CD4-positive, alpha-beta T cell (primary cell): ENCODE measurements at places on chromosomes 11 and 22.

DNA sequence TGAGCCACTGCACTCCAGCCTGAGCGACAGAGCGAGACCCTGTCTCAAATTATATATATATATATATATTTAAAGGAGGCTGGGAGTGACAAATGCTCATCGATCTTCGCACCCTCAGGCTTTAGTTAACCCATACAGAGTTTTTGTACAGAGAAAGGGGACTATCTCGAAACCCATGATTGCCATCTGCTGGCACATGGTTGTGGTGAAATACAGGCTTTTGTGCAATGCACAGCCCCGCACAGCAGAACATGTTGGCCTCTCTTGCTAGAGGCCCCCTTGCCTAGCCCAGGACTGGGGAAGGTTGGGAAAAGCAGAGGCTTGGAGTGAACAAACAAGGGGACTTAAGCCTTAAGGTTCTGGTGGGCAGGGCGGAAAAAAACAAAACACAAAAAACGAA, 3.6 kb downstream of the MYBPC3 start:
- DNase-seq = no peak

DNA sequence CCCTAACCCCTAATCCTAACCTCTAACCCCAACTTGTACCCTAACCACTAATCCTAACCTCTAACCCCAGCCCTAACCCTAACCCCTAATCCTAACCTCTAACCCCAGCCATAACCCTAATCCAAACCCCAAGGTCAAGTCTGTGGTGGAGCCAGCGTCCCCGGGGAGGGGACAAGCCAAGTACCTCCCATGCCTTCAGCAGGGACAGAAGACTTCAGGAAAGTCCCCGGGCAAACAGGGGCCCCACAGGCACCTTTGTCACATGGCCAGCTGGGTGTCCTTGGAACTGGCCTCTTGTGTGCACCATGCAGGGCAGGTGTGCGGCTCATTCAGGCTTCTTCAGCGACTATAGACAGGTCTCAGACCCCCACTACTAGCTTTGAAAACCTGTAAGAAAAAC, 555.8 kb downstream of the BRD1 start:
- no peak for DNase-seq

GRCh38 chr11:112226831-112227401, 688 bp downstream of the PTS start:
- no peak for DNase-seq

DNA sequence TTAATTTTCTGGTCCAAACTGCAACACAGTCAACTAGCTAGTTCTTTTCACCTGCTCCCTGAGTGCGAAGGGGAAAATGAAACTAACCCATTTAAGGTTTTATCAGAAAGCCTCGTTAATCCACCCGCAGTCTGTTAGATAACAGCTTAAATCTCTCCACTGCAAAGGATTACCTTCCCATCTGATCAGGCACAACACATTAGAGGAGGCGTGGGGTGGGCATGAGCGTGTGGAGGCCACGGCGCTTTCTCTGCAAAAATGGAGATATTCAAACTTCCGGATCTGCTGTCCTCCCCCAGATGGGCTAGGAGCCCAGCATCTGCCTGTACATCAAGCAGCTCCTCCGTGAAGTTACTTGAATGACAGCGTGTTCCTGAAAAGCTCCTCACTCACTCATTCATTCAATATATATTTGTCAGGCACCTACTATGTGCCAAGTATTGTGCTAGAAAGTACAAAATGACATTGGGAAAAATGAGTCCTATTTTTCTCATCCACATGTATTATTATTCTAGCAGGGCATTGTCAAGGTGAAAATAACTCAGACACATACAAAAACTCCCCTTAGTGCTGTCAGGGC, 13.5 kb upstream of the ANKK1 start:
- DNase-seq = no peak

GRCh38 chr11:19573666-19574065, 139.0 kb upstream of the NAV2 start:
- DNase-seq = no peak

- DNase-seq = no peak
Measured at GRCh38 chr11:35066783-35067423, 72.1 kb upstream of the CD44 start.

DNA sequence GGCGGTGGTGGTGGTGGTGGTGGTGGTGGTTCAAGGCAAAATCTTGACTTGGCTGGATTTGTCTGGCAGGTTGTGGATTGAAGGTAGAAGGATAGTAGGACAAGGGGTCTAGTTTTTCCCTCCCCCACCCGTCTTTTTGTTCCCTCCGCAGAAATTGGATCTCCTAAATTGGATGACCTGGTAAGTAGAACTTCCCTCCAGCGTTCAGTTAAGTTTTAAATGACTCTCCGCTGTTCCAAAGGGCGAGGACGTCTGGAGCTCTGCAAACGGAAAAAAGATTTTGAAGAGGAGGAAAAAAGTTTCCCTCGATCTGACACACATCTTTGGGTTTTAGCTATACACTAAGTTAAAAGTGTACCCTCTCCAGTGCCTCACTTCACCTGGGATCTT, 422 bp upstream of the LGR4 start:
- DNase-seq = no peak

DNA sequence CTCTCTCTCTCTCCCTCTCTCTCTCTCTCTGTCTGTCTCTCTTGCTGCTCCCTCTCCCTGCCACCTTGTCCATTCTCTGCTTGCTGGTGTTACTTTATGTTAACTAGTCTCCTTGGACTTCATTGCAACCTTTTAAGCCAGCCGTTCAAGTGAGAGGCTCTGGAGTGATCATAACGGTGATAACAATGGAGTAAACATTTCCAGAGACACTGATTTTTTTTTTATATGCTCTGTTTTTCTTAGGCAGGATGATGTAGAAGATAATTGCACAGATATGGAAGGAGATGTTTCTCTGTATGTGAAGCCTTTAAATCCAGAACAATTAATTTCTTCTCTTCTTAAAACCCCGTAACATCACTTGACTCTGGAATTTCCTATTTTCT, 287.7 kb downstream of the TMEM135 start:
- DNase-seq = no peak

GRCh38 chr11:8103909-8104308, 22.9 kb downstream of the TUB start:
- no peak for DNase-seq

GRCh38 chr11:17471501-17471900, 5.1 kb downstream of the ABCC8 start:
- DNase-seq = no peak

GRCh38 chr22:26585104-26585790, 4.7 kb downstream of the TPST2 start:
- no peak for DNase-seq

DNA sequence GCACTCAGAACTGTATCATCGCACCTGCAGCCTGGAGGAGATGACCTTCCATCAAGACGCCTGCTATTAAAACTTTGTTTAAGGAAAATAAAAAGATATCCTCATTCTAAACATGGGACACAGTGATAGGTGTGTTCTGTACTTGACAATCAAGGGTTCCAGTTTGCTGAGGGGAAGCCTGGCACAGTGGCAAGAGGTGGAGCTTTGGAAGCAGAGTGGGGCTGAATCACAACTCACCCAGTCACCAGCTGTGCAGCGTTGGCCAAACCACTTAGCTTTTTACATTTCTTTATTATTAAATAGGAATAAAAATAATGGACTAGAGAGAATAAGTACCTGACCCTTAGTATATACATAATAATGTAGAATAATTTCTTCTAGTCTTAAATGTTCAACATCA, 220.7 kb downstream of the TENM4 start:
- no peak for DNase-seq

DNA sequence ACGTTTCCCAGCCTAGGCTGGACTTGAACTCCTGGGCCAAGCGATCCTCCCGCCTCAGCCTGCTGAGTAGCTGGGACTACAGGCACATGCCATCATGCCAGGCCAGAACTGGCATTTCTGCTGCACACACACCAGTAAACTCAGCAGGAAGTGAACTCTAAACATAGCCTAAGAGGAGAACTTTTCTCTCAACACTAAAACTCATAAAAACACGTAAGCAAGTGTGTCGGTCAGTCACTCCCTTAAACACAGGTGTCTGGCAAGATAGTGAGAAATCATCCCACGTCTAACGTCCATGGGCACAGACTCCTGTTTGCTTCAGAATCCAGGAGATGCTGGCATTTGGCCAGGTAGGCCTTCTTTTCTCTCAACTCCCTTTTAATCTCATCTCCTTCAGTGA, 104.8 kb downstream of the RPL27A start:
- no peak for DNase-seq

DNA sequence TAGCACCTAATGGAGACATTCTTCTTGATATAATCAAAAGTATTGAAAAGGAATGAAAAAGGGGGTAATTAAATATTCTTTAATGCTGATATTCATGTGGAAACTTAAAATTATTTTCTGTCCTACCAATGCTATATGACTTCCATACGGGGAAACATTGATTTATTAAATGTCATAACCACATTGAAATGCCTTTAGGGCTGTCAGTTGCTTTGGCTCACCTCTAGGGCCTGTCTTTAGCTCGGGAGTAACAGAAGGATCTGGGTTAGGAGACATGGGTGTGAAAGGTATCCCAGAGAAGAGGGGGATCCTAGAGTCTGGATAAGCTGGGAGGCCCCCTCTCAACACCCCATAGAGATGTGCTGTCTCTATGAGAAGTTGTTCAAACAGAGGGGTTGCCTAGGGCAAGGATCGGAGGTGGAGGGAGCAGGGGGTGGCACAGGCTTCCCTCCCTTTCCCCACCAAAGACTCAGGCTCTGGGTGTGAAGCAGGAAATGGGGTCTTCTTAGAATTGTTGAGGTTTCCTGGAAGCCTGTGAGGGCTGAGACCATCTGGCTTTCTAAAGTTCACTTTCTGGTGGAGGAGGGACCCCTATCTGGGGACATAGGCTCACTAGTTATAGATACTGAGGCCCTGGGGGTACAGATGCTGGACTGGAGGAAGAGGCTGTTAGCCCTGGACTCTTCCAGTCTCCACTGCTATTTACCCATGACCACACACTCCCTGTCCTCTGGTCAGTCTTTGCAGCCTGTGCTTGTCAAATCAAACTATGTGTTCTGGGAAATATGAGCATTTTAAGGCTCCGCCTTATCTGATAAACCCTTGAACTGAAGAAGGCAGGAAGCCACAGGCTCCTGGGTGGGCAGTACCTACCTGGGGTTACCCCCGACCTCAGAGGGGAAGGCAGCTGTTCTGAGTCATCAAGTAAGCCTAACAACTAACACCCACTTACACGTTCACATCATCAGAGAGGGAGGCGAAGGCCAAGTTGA, 55.8 kb upstream of the RRAS2 start:
- peak; percentile 52 for DNase-seq
